Activated CD4-positive, alpha-beta T cell treated with anti-CD3 and anti-CD28 coated beads, Interleukin-10, Interleukin-2, amounts not matched to agents 100 ng/mL and 50 ng/mL, durations not matched to agents 16 hours and 8 hours (primary cell): ENCODE measurements at places on chromosomes 4 and X.

DNA sequence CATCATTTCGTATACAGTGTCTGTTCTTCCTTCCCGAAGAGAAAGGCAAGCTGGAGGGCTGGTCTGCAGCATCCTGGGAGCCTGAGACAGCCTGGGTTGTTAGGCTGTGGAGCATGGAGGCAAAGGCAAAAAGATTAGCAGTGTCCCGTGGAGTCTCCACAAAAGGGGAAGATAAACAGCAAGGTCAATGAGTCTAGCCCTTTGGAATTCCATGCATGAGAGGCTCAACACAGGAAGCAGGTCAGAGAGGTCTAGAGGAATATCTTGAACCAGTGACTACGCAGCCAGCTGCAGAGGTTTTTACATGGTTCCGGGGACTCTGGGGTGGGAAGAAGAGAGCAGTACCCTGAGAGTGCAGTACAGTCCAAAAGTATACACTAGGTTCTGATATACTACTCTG lies 12.2 kb upstream of the MCF2 start:
- DNase-seq = no peak

DNA sequence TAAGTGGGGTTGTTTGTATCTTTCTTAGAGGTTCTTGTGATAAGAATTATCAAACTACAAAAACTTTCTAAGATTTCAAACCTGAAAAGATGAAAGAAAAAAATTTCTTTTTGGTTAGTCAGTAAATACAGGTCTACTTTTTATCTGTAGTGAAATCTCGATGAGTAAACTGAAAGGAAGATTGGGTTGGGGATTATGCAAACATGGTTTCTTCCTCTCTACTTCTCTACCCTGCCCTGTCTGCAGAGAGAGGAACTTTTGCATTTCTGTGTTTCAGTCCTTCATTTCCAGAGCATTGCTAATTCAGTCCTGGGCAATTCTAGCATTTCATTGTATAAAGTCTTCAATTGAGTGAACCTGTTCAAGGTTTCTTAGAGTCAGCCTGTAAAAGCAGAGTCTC lies 51.6 kb upstream of the IL2 start:
- peak; percentile 64 for DNase-seq

DNA sequence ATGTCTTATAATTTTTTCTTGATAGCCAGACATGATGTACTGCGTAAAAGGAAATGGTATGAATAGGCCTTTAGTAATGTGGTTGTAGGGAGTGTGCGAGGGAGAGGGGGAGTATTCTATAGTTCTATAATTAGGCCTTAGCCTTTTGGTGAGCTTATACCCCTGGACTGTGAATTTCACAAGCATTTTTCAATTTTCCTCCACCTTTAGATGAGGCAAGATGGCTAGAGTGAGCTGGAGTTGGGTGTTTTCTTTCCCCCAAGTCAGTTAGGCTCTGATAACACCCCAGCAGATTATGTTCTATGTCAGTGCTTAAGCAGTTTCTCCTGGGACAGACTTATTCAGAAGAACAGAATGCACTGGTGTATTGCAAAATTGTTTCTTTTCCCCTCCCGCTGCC lies 210.2 kb upstream of the NPY2R start:
- DNase-seq = no peak

DNA sequence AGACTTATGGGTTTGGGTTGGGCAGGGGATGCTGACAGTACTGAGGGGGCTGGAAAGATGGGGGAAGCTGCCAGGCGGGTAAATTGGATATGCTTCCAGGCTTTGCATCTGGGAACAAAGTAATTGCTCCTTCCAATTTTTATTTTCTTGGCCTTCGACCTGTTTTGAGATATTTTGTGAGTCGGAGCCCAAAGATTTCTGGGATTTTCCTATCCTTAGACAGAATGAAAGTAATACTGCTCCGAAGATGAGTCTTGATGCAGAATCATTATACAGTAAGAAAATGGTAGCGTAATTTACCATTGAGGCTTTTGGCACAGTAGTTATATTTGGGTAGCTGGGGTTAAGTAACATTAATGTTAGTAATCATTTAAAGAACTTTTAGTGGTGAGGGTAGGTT lies 1.4 kb downstream of the SMARCA5 start:
- DNase-seq = peak; percentile 10

GRCh38 chrX:154396973-154397887 lies 947 bp upstream of the RPL10 start:
- peak; percentile 81 for DNase-seq

DNA sequence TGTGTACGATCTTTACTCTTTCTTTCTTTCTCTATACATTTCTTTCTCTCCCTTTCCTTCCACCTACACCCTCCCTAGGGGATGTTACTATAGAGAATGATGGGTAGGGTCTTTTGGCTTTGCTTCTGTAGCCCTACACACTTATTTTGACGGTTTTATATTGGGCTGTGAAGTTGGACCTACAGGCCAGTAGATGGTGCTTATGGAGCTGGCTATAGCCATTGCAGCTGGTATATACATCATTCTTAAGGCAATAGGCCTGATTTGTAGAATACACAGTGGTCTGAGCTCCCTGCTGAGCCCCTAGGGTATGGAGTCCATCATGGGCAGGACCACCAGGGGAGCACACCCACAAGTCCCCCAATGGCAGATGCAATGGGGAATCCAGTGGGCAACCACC lies 1869.7 kb downstream of the STIM2 start:
- DNase-seq = no peak

- no peak for DNase-seq
These were observed 614.8 kb upstream of the TECRL start for GRCh38 chr4:65023883-65024670.

- no peak for DNase-seq
These were observed 45.9 kb downstream of the GAB1 start for GRCh38 chr4:143382596-143382995.
